Activated CD4-positive, alpha-beta T cell treated with anti-CD3 and anti-CD28 coated beads for 1 hour (primary cell): ENCODE measurements at places on chromosomes 16 and 17.

- no peak for DNase-seq
Observed at GRCh38 chr16:25693631-25694030, 1.9 kb downstream of the HS3ST4 start.

DNA sequence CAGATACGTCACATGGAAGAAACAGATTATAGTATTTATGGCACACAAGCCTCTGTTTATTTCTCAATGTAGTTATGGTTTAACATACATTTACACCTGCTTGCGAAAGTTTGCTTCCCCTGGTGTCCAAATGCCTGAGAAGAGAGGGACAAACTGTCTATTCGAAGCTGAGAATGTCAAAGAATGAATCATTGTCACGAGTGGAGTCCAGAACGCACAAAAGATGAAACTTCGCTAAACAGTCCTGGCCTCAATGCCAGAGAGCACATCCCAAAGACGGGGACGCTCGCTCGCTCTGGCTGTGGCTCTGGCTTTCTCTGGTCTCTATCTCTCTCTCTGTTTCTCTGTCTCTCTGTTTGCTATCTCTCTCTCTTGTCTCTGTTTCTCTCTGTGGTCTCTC lies 298.8 kb downstream of the FOXL1 start:
- DNase-seq: no peak

DNA sequence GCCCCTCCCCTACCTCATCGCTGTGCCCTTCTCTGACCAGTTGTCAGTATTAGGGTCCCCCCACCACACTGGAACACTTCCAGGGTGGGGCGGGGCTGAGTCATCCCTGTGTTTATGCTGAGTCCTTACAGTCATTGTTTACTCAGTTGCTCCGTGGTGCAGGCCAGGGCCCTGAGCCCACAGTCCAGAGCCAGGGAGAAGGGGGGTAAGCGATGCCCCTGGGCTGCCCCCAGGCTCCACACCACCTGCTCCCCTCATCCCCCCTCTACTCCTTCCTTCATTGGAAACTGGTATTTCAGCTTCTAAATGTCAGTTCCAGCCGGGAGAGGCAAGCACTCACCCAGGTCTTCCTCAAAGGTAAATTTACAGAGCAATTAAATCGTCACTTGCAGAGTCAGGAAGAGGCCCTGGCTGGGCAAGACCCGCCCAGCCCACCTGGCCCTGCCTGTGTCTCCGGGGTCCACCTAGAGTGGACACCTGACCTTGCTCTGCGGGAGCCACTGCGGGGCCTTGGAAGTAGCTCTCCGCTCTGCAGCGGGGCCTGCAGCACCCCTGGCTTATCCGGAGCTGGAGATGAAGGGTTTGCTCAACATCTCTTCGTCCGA lies 4.8 kb downstream of the ATP2A3 start:
- DNase-seq: no peak

DNA sequence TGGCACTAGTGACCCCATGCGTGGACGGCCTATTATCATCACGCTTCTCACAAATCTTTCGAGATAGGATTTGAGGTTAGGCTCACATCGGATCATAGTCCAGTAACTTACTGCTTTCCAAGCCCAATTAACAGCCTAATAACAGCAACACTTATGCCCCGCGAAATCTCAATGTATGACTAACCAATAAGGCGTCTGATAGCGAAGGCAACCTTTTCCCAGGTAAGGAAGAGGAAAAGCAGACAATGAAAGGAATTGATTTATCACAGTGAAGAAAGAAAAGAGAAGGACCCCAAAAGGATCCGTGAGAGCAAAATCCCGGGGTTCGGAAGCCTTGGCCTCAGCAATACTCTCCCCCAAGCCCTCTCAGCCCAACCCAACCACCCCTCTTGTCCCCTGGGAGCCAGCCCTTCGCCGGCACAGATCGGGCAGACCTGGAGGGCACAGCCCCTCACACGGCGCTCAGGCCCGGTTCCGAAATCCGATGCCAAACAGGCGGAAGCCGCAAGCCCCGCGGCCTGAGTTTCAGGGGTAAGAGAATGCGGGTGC lies 534 bp downstream of the GPATCH8 start:
- DNase-seq: no peak

- no peak for DNase-seq
Observed at GRCh38 chr17:46986366-46986765, 7.3 kb upstream of the RPRML start.

DNA sequence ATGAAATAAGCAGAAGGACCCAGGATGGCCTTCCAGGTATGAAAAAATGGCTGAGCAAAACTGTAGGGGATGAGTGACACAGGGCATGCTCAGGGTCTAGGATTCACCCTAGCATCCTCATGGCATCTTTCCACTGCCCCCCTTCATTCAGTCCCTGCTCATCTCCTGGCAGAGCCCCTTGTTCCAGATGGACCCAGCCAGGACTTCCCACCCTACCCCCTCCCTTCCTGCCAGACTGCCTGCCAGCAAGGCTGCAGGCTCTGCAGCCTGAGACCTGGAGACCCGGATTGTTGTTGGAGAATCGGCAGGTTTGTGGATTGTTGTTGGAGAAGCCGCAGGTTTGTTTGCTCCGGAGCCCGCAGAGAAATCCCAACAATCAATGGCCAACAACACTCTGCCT lies 6.6 kb downstream of the SEZ6 start:
- DNase-seq: no peak

GRCh38 chr17:77679589-77679988 lies 278.9 kb upstream of the TNRC6C start:
- DNase-seq: no peak

- no peak for DNase-seq
Observed at GRCh38 chr17:44095388-44095646, 24.8 kb downstream of the G6PC3 start.

- no peak for DNase-seq
Observed at GRCh38 chr17:50162466-50163254, 3.1 kb upstream of the SGCA start.

- DNase-seq: no peak
Observed at GRCh38 chr16:23950291-23950894, 114.6 kb downstream of the PRKCB start.

GRCh38 chr16:82439678-82440293 lies 187.0 kb upstream of the CDH13 start:
- DNase-seq: no peak

DNA sequence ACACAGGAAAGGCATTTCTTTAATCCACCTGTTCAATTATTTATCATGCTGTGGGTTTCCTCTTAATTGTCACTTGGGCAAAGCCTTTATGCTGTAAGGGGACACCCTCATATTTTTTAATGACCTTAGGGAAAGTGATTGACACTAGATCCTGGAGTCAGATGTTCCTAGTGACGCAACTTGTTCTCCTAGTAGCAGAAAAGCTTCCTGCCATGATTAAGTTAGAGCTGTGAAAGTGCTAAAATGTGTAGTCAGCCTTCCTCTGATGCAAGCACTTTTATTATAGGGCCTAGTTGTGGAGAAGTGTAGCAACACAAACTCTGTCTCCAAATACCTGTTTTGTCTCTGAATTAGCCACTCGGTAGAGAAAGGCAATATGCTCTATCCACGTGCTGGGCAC lies 12.3 kb downstream of the TMEM100 start:
- DNase-seq: no peak

- no peak for DNase-seq
Observed at GRCh38 chr17:78737332-78737731, 44.7 kb downstream of the CYTH1 start.

GRCh38 chr16:67883146-67883871 lies 1.4 kb upstream of the NRN1L start:
- no peak for DNase-seq

DNA sequence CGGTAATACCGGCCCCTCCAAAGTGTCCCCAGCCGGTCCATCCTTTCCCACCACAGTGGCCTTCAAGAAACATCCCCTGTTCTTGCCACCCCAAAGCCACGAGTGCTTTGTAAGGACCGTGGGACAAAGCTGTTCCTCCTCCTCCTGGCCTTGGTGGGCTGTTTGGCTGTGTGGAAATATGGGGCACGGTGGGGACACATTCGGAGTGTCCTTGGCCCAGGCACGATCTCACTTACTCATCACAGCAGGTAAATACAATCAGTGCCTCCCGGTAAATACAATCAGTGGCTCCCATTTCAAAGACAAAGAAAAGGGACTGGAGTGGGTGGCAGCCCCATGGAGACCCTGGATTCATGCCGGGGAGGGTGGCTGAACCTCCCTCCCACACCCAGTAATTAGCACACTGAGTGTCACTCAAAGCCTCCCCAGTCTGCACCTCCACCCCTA lies 10.4 kb downstream of the SCN4A start:
- DNase-seq: no peak
